Activated naive CD4-positive, alpha-beta T cell treated with anti-CD3 and anti-CD28 coated beads, Interleukin-2, amount 50 U/mL, for 16 hours (primary cell): ENCODE measurements at places on chromosomes 5 and 9.

DNA sequence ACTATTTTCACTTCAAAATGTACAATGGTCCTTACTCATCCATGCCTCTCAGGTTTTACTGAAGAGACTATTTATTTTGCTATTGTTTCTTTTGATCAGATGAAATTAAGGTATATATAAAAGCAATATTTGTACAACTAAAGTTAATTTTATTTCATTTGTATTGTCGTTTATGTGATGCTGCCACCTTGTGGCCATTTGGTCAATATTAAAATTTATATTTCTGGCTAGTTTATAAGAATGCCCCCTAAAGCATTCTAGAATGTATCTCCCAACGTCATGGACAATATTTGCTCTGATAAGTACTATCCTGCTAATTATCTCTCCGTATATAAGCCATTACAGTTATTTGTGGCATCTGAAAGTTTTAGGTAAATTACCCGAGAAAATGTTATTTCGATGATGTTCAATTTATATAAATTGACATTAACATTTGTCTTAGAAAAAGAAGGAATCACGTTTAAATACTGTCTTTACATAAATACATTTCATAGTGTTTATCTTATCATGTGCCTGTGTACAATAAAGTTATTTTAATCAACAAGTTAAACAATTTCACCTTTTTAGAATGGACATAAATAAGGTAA is 680.0 kb downstream of the TAF11L14 start:
- DNase-seq, result no peak

- DNase-seq, result no peak
Observed at GRCh38 chr5:41637869-41638268, 127.5 kb upstream of the PLCXD3 start.

GRCh38 chr5:139671096-139671841 is 23.1 kb downstream of the CXXC5 start:
- DNase-seq, result no peak

DNA sequence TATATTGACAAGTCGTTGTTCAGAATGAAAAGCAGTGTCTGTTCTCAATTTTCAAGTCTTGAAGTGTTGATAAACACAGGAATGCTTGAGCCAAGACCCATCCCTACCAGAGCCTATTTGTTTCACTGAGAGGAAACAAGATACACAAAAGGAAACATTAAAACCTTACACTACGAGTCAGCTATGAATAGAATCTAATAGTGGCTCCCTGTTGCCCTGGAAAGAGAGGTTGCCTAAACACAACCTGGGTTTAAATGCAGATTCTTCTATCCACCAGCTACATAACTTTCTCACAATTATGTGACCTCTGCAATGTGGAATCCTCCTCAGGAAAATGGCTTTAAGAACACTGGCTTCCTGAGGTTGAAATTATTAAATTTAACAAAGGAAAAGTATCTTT is 29.1 kb upstream of the BNC2 start:
- no peak for DNase-seq

- DNase-seq, result no peak
Observed at GRCh38 chr9:132003319-132003704, 76.4 kb downstream of the MED27 start.

- no peak for DNase-seq
Observed at GRCh38 chr9:121915304-121915625, 177.8 kb downstream of the TTLL11 start.

DNA sequence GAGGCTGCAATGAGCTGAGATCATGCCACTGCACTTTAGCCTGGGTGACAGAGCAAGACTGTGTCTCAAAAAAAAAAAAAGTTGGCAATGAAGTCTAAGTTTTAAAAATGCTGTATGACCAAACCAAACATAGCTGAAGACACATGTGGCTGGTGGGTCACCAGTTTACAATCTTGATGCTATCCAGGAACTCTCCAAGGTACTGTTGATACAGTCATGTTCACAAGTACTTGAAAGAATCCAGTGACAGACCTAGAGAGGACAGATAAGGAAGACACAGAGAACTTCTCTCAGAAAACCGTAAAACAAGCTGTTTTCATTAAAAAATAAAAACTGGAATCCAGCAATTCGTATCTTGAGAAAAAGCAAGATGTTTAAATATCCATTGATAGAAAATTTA is 95.7 kb downstream of the ACTBL2 start:
- DNase-seq, result no peak

- no peak for DNase-seq
Observed at GRCh38 chr5:140040358-140040757, 2.7 kb downstream of the NRG2 start.

DNA sequence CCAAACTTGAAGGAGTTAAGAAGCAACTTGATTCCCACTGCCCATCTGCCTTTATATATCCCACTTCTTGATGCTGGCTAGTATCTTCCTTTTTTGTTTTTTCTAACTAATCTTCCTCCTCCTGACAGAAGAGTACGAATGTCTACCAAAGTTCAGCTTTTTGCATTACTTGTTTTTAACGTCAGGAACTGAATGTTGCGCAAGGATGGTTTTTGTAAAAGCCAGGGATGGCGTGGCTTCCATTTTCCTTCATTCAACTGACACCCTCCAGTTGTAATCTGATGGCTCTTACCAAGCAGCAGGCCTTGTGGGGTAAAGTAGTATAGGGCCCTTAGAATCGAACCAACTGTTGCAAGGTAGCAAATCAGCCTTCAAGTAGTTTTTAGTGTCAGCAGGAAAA is 70.8 kb upstream of the GPR151 start:
- DNase-seq, result no peak

GRCh38 chr5:33372721-33373472 is 67.9 kb upstream of the TARS1 start:
- no peak for DNase-seq

DNA sequence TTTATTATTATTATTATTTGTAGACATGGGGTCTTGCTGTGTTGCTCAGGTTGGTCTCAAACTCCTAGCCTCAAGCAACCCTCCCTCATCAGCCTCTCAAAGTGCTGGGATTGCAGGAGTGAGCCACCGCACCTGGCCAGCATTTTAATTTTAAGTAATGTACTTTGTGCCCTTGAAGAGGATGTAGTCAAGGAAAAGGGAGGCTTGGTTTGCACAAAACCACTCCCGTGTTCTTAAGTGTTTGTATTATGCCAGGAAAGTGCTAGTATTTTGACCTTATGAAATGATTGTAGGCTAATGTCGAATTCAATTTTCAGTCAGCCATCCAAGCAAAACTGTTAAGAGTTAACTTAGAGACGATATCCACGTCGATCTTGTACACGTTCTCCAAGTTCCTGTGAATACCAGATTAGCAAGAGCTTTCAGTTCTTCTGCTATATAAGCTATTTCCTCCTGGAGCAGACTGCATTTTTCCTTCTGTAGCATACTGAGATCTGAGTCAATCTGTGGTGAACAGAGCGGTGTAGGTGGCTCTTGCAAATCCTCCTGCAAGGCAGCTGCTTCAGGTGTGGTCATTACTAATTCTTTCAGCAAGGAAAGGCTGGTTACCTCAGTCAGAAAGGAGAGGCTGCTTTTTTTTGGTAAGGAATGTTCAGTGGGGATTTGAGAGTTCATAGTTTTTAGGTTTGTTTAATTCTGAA is 23.7 kb downstream of the CCDC171 start:
- DNase-seq, result no peak

DNA sequence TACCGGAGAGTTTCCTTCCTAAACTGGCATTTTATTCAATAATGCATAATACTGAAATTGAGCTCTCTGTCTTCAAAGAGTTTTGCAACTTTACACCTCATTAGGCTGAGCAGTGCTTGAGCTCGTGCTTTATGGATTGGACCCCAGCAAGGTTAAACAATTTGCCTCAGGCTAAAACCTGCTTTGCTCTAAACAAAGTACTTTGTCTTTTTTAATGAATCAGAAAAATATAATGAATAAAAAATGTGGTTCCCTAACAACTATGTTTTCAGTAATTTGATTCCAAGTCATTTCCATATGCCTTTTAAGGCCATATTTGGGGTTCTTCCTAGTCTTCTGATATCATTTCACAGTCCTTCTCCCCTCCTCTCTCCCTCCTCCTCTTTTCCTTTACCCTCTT is 20.0 kb downstream of the ZNF366 start:
- DNase-seq, result no peak

DNA sequence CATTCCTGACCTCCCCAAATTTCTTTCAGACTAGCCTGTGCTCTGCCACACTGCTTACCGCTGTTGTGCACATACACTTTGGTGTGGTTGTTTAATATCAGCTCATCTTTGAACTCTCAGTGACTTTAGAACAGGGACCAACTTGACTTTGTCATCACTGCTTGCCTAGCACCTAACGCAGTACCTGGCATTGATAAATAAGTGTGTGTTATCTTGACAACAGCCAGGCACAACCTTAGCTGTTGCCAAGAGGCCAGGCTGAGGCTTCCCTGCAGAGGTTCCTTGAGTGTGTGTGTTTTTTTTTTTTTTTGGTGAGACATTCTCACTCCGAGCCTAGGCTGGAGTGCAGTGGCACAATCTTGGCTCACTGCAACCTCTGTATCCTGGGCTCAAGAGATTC is 41.0 kb upstream of the SLC28A3 start:
- DNase-seq, result no peak

DNA sequence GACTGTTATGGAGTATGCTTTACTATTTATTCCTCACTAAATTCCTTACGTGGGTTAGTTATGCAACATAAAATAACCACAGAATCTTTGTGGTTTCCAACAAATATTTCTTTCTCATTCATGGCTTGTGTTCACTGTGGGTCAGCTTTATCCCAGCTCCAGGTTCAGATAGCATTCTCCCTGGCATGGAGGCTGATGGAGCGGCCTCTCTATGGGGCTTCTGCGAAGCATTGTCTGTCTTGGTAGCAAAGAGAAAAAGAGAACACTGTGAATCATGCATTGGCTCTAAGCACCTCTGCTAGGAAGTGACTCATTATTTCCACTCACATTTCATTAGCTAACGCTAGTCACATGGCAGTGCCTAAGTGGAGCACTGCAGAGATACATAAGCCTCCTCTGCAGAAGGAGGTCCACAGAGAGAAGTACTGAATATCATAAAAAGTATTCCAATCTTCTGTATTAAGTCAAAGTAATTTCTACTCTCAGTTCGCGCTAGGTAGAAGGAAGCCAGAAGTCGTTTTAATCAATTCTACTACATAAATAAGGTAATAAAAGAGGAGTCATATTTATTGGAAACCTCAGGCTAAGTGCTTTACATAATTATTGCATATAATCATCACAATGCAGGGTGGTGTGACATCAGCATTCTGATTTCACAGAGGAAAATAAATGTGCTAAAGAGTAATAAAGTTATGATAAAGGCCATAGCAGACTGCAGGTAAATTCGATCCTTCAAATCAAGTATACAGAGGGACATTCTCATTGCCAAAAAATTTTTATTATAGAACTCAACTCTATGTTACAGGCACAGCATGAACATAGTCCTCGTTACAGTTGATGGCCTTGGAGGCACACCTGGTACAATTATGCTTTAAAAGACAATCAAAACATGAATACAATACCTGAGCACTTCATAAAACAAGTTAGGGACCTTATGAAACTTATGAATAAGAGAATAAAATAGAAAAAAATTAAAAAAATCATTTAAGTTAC is 531.1 kb downstream of the CETN3 start:
- no peak for DNase-seq

GRCh38 chr9:76789840-76790239 is 25.6 kb downstream of the PCA3 start:
- DNase-seq, result no peak

- DNase-seq, result peak; percentile 45
Observed at GRCh38 chr5:171388816-171389168, 1.1 kb downstream of the NPM1 start.

GRCh38 chr9:30812821-30813220 is 1571.6 kb upstream of the ACO1 start:
- no peak for DNase-seq

- DNase-seq, result no peak
Observed at GRCh38 chr5:155402927-155403640, 389.5 kb downstream of the KIF4B start.

DNA sequence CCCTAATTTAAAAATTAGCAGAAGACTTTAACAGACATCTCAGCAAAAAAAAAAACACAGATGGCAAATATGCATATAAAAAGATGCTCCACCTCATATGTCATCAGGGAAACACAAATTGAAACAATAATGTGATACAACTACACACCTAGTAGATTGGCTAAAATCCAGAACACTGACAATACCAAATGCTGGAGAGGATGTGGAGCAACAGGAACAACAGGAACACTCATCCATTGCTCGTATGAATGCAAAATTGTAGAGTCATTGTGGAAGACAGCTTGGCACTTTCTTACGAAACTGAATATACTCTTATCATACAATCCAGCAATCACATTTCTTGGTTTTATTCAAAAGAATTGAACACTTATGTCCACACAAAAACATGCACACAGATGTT is 22.1 kb downstream of the MCIDAS start:
- DNase-seq, result no peak

DNA sequence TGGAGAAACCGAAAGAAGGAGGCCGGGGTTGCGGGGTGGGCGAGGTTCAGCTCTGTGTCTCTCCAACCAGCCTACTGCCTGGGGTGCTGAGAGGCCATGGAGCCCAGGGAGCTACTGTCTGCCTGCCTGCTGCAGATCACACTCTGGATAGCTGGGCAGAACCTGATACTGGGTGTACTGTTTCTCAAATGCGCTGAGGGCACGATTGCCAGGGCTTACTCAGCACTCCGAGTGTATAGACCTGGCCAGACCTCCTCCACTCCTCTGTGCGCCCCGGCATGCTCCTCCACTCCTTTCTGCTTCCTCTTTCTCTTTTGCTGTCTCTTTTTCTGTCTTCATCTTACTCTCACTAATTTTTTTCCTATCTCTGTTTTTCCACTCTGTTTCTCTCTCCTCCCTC is 215.1 kb downstream of the PAPPA start:
- DNase-seq, result no peak

- no peak for DNase-seq
Observed at GRCh38 chr9:125785248-125785751, 38.1 kb downstream of the PBX3 start.

GRCh38 chr9:137148661-137149060 is 9.7 kb downstream of the GRIN1 start:
- no peak for DNase-seq

GRCh38 chr9:116190637-116191396 is 37.2 kb downstream of the PAPPA start:
- DNase-seq, result no peak

DNA sequence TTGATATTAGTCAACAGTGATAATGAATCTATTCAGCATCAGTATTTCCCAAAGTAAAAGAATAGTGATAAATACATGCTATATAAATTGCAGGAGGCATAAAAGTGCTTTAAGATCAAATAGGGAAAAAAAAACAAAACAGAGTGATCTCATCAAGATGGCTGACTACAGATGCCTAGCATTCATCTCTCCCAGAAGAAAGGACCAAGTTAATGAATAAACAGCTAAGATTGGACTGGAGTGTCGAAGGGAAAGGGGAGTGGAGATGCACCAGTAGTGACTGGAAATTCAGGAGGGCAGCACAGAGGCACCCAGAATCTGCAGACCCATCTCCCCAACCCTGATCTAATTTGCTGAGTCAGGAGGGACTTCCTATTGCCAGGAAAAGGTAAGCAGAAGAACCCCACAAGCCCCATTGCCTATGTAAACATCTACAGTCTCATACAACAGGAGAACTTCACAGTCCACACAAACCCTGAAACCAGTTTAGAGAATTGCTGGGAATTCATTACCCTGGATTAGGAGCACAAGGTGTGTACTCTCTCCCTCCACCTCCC is 699.4 kb downstream of the PTPRD start:
- DNase-seq, result no peak

- DNase-seq, result no peak
Observed at GRCh38 chr5:153006681-153007080, 483.8 kb upstream of the GRIA1 start.
